ENCODE measurements at places on chromosomes 11 and 22.

GRCh38 chr22:46237453-46238124 is 12.5 kb downstream of the CDPF1 start:
- no peak for DNase-seq

GRCh38 chr11:95371153-95371552 is 140.2 kb upstream of the SESN3 start:
- DNase-seq: no peak

DNA sequence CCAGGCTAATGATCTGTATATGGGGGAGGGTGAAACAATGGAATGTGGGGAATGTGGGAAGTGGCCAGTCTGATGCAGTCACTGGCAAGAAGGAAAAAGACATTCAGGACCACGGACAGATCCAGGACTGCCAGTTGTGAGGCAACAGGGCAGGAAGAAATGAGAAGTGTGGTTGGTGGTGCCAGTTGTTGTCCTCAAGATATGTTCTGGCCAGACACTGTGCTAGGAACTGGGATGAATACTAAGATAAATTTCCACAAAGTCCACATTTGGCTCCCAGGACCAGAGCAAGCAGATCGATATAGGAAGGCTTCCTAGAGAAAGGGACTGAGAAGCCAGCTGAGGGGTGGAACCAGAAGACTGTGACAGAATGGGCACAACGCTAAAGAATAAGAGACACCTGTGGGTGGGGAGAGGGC is 6.8 kb upstream of the TPBGL start:
- DNase-seq: no peak

DNA sequence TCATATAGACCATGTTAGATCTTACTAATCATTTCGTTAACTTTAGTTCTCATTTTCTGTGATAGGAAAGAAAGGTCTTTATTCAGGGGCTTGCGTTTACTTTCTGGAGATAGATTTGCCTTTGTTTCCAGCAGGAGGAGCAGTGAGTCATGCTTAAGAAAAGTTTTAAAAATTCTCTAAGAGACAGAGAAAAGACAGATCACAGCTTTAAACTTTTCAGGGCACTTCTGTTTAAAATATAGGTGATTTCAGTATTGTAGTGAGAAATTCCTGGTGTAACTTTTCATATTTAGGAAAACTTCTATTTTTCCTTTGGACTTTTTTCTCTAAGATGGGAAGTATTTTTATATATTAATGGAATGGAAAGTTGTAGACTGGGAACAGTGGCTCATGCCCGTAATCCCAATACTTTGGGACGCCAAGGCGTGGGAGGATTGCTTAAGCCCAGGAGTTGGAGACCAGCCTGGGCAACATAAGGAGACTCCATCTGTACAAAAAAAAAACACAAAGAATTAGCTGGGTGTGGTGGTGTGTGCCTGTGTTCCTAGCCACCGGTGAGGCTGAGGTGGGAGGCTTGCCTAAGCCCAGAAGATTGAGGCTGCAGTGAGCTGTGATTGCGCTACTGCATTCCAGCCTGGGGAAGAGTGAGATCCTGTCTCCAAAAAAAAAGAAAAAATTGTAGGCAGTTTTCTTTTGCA is 60.3 kb downstream of the ATXN10 start:
- DNase-seq: no peak

- DNase-seq: no peak
Measured at GRCh38 chr11:128544471-128545051, 42.8 kb downstream of the ETS1 start.

GRCh38 chr11:119772641-119773415 is 43.8 kb upstream of the NECTIN1 start:
- DNase-seq: no peak

GRCh38 chr22:22748297-22748743 is 103.9 kb downstream of the GGTLC2 start:
- no peak for DNase-seq

- DNase-seq: no peak
Measured at GRCh38 chr11:57348052-57348451, 9.9 kb downstream of the P2RX3 start.

DNA sequence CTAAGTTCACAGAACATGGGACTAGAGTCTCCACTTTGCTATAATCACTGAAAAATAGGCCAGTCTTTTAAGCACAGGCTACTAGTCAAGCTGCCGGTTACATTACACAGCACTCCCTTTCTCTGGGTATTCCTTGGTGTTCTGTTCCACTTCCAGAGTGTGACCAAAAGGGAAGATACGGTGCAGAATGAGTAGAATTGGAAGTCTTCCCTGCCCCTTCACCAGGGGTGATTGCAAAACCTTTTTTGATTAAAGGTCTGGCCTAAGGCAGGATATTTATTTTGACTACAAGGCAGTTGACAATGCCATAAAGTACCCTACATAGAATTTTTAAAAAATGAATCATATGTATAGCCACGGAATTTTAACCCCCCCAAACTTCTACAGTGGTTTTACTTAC is 59.6 kb upstream of the ADORA2A start:
- no peak for DNase-seq

- no peak for DNase-seq
Measured at GRCh38 chr11:47389577-47390421, 11.5 kb upstream of the SPI1 start.

- DNase-seq: no peak
Measured at GRCh38 chr11:1744137-1744886, 6.1 kb downstream of the IFITM10 start.

DNA sequence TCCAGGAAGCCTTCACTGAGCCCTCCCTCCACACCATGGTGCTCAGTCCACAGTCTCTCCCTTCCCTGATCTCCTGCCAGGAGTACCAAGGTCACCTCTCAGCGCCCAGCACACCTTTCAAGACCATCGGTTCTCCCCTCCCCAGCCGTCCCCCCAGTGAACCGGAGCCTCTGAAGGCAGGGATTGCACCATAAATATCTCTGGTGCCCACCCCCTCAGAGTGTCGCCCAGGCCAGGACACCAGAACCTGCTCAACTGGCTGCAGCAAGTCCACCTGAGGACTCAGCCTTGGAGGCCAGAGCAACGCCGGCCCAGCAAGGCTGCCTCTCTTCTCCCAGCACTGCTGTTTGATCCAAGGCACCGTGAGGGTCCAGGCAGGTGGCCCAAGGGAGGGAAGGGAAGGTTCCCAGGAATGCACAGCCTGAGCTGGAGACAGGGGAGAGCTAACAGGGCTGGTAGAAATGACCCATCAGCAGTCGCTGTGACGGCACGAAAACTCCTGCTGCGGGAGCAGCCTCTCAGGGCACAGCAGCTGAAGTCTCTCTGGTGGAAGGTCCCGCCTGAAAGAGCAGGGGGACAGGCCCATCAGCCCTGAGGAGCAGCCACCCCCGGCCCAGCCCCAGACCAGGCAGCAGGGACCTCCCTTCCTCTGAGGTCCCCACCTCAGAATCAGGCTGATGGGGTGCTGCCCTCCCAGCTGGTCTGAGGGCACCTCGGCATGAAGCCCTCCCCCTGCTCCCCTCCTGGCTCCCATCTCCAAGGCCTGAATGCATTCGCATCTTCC is 80.3 kb downstream of the BUD13 start:
- no peak for DNase-seq

GRCh38 chr11:67600324-67601029 is 6.3 kb upstream of the NDUFV1 start:
- no peak for DNase-seq

DNA sequence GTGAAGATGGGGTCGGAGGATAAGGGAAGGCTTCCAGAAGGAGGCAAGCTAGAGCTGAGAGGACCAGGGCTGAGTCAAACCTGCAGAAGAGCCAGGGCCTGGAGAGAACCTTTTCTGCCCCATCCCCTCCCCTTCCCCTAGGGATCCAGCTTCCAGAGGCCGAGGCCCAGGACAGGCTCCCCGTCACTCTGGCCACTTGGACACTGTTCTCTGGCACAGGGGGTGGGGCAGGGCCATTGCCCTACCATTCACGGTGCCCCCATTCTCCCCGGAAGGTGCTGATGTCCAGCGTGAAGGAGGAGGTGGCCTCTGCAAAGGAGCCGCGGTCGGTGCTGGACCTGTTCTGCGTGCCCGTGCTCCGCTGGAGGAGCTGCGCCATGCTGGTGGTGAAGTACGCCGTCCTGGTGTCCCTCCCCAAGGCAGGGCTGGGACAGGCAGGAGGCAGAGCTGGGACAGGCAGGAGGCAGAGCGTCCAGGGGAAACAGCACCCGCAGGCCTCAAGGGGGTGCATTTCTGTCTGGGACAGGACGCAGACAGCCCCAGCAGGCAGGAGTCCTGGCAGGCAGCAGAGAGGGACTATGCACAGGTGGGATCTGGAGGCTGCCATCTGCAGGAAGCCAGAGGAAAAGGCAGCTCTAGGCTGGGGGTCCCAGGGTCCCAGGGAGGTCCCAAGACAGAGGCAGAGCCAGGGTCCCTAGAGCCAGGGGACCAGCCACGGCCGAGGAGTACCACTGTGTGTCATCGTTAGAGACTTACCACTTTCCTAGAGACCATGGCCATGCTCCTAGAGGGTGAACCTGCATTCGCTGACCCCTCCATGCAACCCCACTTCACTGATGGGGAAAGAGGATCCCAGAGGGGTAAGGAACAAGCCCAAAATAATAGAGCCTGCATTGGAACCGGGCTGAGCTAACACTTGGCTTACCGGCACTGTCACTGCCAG is 25.8 kb upstream of the SLC22A12 start:
- no peak for DNase-seq

- DNase-seq: no peak
Measured at GRCh38 chr11:24697522-24698111, 200.8 kb downstream of the LUZP2 start.

- DNase-seq: no peak
Measured at GRCh38 chr11:67194096-67194495, 72.2 kb upstream of the GRK2 start.

DNA sequence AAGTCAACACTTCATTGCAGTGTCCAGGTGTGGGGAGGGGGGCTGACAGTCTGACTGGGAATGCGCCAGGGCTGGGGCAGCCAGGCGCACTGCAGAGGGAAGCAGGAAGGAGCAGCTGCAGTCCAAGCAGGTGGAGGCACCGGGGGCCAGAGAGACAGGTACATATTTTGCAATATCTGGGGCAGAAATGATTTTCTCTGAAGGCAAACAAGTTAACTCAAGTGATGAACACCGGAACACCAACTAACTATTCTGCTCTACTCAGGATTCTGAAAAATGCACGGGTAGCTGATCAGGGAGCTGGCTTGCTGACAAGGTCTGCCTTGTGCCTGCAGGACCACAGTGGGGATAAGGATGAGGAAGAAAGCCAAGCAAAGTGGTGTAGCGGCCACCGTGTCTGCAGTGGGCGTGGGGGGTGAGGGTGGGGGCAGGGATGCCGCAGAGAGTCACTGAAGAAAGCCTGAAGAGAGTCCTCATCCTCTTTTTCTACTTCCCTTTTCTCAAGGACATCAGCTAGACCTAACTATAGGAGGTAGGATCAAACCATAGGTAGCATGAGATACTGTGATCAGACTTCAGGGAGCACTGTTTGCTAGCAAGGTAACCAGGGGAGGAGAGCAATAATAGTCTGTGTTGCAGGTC is 83.4 kb downstream of the SCN3B start:
- DNase-seq: no peak

DNA sequence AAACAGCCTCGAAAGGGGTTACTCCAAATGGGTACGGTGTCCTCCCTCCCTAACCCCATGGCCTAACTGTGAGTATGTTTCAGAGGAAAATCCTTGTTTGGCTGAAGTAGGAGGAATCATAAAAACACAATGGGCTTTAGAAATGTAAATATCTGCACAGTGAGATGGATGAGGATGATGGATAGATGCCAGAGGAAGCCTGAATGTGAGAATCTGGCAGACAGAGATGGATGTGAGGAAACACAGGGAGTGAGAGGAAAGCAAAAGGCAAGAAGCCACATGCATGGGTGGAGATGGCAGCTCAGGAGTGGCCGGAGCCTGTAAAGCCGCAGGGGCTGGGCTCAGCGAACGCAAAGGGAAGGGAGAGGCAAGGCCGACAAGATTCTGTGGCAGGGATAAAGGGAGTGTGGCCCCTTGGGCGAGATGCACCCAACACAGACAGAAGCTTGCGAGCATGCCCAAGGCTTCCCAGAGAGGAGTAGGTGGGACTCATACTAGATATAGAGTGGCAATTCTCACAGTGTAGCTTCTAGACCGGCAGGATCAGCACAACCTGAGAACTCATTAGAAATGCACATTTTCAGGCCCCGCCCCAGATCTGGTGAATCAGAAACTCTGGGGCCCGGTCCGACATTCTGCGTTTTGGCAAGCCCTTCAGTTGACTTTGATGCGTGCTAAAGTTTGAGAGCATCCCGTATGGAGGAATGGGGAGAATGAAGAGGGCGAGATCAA is 237.3 kb upstream of the CADM1 start:
- DNase-seq: no peak

- no peak for DNase-seq
Measured at GRCh38 chr11:114263513-114264170, 32.6 kb upstream of the NNMT start.

GRCh38 chr11:36273110-36273509 is 16.1 kb downstream of the COMMD9 start:
- no peak for DNase-seq

DNA sequence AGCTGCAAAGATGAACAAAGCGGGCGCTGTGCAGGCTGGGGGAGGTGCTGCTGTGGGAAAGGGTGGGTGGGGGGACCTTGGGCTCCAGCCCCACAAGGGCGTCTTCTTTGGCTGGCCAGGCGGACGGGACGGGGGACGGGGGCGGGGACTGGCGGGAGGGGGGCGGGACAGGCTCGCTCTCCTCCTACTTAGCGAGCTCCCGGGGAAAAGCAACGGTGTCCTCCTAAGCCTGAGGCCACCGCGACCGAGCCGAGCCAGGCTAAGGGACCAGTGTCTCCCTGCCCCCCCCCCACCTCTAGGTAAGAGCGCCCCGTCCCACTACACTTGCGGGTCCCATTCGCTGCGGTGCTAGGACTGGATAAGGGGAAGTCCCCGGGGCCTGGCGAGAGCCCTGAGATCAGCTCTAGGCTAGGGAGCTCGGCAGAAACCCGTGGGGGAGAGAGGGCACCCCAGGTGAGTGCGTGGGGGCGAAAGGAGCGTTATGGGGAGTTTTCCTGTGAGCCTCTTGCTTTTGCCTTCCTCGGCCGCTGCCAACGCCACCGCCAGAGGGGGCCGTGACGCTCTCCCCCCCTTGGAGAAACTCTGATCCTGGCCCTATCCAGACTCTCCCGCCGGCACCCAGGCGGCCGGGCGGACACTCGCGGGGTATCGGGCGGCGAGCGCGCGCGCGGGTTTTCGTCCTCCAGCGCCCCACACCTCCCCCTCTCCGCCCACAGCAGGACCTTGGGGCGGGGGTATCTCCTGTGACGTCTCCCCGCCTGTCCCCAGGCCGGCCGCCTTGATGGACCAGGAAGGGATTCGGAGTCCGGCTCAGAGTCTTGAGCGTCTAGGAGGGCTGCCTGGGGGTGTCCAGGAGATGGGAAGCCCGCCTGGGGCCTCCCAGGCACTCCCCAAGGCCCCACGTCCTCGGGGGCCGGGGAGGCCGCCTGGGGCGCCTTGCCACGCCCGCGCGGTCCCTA is at the start of gene PHLDB1:
PHLDB1 (plus strand) TSS at position 215 of the 959 bp plus-strand sequence. CDS start 6,222 bp downstream, outside the sequence.
- DNase-seq: no peak

DNA sequence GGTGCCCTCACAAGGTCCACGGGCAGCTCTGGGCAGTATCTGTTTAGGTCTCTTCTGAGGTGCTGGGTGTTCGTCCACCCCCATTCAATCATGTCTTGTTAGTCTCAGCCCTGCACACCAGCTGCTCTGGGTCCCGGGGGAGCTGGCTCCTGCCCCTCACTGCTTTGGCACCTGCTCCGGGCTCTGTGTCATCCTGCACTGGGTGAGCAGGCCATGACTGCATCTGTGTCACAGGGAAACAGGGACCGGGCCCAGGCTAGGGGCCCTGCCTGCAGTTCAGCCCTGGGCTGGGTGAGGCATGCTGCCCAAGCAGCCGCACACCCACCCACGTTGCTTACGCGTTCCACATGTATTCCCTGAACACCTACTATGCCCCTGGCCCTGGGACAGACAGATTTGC is 43.9 kb downstream of the ELFN2 start:
- DNase-seq: no peak

All from stimulated activated CD8-positive, alpha-beta memory T cell treated with anti-CD3 and anti-CD28 coated beads, Interleukin-2, amount 100 ng/mL, for 1 hour (primary cell).